ENCODE measurements at places on chromosomes 11 and 22.

GRCh38 chr11:32331098-32331497, 104.2 kb downstream of the WT1 start:
- no peak for DNase-seq

- no peak for DNase-seq
Measured at GRCh38 chr11:123330471-123330870, 99.6 kb upstream of the GRAMD1B start.

DNA sequence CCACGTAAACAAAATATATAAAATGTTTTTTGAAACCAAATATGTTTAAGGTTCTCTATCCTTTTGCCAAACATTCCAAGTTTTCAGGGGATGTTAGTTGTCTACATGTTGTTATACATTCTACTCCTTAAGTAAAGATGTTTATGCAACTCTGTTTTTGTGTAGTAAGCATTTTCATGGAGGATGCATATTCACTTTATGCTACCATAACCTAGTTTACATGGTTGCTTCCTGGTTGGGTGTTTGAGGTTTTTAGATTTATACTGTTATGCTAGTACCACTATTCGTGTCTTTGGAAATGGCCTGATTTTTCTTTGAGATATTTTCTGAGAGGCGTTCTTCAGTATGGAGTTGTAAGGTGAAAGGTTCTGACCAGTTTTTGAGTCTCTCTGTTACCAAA, 131.1 kb upstream of the SORL1-AS1 start:
- DNase-seq, result peak; percentile 22

GRCh38 chr11:68012044-68012842, 2.1 kb downstream of the ALDH3B1 start:
- DNase-seq, result no peak

DNA sequence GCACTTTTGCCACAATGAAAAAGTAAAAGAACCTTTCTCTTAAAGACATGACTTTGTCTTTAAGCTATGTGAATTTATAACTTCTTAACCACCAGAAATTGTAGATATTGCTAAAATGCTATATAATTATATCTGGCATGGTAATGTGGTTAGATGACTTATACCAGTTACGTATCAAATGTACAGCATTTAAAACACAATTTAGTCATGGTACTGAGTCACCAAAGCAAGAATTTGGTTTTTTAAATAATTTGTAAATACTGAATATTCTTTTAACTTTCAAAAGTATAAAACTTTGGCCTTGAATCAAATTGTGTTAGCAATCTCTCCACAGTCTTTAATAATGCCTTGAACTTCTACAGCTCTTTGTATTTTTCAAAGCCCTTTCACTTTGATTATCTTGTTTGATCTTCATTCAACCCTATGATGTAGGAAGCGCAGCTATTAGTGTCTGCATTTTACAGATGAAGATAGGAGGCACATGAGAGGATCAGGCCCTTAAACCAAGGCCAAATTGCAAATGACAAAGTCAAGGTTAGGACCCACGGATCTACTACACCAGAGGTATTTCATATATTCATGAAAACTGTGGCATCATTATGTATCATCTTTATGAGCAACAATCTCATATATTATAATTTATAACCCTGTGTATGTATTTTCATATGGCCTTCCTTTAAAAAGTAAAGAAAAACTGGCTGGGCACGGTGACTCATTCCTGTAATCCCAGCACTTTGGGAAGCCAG, 4.4 kb upstream of the SYTL2 start:
- DNase-seq, result no peak

- no peak for DNase-seq
Measured at GRCh38 chr11:119728211-119728626, 781 bp downstream of the NECTIN1 start.

- no peak for DNase-seq
Measured at GRCh38 chr11:47280860-47281259, 10.9 kb downstream of the MADD start.

- peak; percentile 19 for DNase-seq
Measured at GRCh38 chr11:31958076-31958735, 132.7 kb upstream of the RCN1 start.

DNA sequence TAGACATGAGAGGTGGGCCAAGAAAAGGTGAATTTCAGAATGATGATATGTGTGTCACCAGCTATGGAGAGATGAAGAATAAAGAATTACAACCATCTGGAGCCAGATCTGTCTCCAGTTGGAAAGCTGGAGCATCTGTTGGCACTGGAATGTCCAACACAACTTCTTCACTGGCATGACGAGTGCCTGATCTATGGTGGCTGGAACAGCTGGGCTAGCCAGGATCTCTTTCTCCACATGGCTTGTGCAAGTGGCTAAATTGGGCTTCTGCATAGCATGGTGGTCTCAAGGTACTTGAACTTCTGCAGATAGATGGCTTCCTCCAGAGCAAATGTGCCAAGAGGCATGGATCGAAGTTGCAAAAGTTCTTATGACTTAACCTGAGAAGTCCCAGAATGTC, 256.1 kb upstream of the NCAM1 start:
- DNase-seq, result no peak

DNA sequence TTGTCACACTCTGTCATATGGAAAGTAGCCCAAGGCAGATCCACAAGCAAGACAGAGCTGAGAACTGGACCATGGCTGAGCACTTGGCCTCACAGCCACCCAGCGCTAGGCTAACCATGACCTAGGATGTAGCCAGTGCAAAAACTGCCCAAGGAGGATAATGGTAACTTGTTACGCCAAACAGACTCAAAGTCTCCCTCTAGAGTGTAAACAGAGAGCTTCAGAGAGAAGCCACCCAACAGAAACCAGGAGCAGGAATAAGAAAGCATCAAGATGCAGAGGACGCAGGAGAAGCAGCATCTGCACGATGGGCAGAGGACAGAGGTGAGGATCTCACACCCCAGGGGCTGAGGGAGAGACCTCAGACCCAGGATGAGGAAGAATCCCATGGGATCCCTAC, 97.9 kb downstream of the RCN1 start:
- no peak for DNase-seq

GRCh38 chr11:10927538-10927937, 69.7 kb upstream of the ZBED5 start:
- DNase-seq, result no peak

GRCh38 chr22:41584881-41585280, 4.8 kb downstream of the PMM1 start:
- no peak for DNase-seq

GRCh38 chr11:94002226-94002625, 18.9 kb upstream of the HEPHL1 start:
- DNase-seq, result no peak

GRCh38 chr22:50502096-50502495, 5.4 kb downstream of the LMF2 start:
- no peak for DNase-seq

DNA sequence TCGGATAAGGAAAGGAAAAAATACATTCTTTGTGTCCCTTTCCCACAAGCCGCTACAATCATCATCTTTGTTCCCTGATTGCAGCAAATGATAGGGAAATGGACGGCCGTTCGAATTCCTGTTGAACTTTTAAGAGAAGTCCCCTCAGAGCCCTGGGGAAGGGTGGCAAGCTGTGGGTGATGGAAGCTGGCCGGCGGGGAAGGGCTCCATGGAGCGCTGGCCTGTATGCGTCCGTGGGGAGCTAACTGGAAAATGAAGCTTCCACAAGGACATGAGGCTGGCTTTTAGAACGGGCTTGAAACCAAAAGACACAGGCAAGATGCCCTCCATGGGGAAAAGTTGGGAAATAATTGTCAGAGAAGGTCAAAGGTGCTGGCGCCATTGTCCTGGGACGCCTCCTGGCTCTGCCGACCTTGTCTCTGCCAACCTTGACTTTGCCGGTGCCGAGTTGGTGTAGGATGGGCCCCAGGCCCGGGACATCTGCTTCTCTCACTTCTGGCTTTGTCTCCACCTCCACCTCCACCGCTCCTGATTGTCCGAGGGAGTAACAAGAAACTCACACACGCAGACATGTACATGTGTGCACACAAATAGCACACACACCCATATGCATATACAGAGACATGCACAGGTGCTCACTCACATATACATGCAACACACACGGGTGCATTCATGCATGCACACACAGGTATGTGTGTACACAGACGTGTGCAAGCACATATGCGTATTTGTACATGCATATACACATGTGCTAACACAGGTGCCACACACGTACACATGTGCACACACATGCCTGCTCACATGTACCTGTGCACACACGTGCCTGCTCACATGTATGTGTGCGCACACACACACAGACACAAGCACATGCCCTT, 14.5 kb upstream of the PPARA start:
- DNase-seq, result no peak

- DNase-seq, result no peak
Measured at GRCh38 chr22:49602481-49602880, 225.2 kb downstream of the BRD1 start.

GRCh38 chr11:17853280-17853679, 118.7 kb downstream of the KCNC1 start:
- no peak for DNase-seq

DNA sequence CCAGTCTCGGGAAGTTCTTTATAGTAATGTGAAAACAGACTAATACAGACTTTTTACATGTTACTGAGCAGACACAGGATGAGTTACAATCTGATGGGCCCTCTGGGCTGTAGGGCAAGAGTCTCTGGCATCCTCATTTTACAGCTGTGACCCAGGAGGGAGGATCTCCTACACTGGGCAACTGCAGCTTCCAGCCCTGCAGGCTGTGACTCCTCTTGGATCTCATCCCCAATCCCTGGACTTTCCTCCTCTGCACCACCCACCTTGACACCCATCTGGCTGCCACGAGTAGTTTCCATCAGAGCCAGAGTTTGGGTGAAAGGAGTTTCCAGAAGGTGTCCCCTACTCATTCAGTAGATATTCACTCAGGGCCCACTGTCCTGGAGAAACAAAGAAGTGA, 48.9 kb upstream of the MYEOV start:
- no peak for DNase-seq

DNA sequence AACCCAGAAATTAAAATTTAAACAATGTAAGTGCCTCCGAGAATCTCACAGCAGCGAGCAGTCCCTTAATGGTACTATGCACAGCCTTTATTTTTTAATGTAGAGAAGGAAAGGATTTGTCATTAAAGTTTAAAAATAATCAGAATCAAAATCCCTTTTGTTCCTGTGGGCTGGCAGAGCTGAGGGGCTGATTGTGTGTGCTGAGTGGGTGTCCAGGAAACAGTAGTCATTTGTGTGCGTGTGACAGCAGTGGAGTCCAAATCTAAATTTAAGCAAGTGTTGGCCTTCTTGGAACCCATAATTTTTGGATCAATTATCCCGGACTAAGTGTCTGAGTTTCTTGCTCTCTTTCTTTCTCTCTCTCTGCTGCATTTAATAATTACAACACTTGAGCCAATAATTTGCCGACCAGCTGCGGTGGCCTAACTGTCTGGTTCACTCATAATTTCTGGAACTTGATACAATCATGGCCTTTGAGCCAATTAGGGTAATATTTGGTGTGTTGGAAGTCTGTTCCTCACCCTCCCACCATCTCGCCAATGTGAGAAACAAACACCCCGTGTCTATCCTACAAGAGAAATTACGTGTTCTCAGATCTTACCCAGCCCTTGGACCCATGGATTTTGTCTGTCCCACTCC, 528.0 kb downstream of the SOX6 start:
- no peak for DNase-seq

DNA sequence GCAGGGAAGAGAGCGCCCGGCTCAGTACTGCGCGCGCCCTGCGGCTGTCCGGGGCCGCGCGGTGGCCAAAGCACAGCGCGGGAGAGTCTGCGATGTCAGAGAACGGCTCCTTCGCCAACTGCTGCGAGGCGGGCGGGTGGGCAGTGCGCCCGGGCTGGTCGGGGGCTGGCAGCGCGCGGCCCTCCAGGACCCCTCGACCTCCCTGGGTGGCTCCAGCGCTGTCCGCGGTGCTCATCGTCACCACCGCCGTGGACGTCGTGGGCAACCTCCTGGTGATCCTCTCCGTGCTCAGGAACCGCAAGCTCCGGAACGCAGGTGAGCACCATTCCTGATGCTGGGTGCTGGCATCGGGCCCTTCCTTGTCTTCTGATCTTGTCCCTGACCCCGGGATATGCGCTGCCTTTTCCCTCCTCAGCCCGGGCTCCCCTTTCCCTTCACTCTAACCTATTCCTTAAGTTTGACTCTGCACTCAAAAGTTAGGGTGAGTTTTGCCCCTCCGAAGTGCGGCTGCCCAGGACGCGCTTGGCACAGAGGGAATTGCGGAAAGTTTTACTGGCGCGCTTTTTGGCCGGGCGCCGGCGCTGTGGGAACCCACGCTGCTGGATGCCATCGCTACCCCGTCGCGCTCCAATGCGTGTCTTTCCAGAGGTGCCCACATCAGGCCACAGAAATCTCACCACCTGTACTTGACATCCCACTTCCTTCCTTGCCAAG, at the start of gene MTNR1B:
Gene MTNR1B, plus strand, starts transcription at position 18 of the 714 bp plus-strand sequence. Its CDS starts 75 bp downstream, at position 93.
- DNase-seq, result no peak

Measured in Jurkat, Clone E6-1 (cell line).